WTC11 (cell line): ENCODE measurements at places on chromosomes 1 and 21. TPM values are rescaled to one million over a fixed set of nuclear protein-coding genes. Genes with fewer than 3 reads are reported as not detected.

The LRRC71 gene
- total RNA-seq = 0.18 to 0.30 TPM (median 0.22 TPM) in 3 replicates

DNA sequence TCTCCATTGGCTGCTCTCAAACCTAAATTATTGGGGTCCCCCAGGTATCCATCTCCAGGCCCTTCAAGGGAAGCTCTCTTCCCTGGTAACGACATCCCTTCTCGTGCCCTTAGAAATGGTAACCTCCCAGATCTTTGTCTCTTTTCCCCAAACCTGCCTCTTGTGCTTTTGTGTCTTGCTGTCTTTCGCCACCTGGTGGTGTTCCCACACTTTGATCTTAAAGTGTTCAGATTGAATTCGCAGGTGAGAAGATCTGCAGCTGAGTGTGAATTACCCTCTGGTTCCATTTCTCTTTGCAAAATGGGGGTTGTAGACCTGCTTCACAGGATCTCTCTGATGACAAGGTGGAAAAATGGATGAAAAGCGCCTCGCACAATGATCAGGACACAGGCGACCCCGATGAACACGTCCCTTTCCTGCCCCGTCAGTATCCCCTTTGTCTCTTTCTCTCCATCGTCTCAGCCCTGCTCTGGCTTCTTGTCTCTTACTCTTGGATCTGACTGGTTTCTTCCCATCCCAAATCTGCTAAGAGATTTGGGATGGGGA lies 53.1 kb downstream of the DOP1B start:
- peak; percentile 68 for DNase-seq

DNA sequence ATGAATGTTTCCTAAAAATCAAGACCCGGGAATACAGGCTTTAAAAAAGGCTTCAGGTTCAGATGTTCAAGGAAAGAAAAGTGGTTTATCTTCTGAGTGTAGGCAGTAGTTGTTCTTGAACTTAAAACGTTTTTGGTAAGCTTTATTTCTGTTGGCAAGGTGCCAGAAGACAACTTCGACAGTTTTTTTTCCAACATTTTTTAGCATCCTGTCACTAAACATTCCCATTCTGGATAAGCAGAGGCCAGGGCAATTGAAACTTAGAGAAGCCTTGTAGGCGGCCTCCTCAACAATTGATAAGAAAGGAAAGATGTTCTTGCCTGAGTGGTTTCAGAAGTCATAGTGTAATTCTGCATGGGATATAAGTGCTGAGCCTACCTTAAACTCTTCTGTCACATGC lies 66.7 kb downstream of the PATJ start:
- DNase-seq = no peak

GRCh38 chr1:119960501-119960900 lies 64.2 kb upstream of the ADAM30 start:
- DNase-seq = no peak

GRCh38 chr1:232648316-232648715 lies 18.4 kb upstream of the SIPA1L2 start:
- no peak for DNase-seq

DNA sequence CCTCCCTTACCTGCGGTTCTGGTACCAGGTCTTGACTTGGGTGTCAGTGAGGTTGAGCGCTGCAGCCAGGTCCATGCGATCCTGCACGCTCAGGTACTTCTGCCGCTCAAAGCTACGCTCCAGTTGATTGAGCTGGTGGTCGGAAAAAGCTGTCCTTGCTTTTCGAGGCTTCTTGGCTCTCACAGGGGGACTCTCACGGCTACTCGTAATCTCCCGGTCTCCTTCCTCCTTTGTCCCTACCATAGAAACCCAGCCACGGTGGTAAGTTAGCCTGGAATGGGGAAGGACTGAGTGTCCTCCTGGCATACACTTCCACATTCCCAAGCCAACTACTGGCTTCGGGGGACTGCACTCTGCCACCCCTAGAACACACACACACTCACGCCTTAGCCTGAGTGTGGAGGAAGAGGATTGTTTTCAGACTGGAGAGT lies 2.6 kb downstream of the BARHL2 start:
- DNase-seq = no peak

The CYP4A11 gene
- 0.11 to 0.53 TPM (median 0.23 TPM) in 3 replicates for total RNA-seq

The USH2A gene
- total RNA-seq = 0.07 to 0.37 TPM (median 0.32 TPM) in 3 replicates

GRCh38 chr1:47755101-47755990 lies 241.8 kb downstream of the TRABD2B start:
- DNase-seq = peak; percentile 87

GRCh38 chr1:94599095-94599813 lies 57.7 kb upstream of the F3 start:
- DNase-seq = peak; percentile 59
